ENCODE measurements at places on chromosomes 5 and 9.

GRCh38 chr9:125380406-125380805, 118.8 kb downstream of the GAPVD1 start:
- no peak for DNase-seq

DNA sequence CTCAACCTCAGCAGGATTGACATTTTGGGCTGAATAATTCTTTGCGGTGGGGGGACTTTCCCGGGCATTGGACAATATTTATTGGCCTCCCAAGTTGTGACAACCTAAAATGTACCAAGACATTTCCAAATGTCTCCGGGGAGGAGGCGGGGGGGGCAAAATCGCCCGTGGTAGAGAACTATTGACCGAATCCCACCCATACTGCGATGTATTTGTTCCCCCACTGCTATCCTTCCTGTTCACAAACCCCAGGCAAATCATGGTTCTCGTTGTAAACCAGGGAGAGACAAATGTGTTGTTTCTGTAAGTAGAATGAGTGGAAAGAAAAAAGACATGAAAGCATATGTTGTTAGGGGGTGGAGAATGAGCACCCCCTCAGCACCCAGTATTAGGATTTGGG, 141.9 kb downstream of the PSAT1 start:
- DNase-seq: no peak

- DNase-seq: no peak
Measured at GRCh38 chr5:61866930-61867329, 439.1 kb upstream of the KIF2A start.

- no peak for DNase-seq
Measured at GRCh38 chr9:84450029-84450428, 109.5 kb upstream of the SLC28A3 start.

DNA sequence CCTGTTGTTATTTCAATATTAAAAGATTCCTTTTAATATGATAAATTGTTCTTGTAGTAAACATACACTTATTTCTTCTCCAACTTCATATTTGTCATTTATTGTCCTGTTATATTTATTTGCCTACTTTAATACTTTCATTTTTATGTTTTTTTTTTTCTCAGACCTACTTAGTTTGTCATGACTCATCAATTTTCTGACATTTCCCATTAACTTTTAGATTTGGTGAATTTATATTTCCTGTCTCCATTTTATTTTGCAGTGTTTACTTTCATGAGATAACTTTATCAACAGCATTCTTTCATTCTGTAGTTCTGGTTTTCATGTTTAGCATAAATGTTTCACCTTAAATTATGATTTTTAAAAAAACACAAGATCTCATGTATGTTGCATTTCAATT, 788.7 kb downstream of the EFNA5 start:
- no peak for DNase-seq

Measured in SK-N-DZ (cell line).